Activated naive CD8-positive, alpha-beta T cell treated with anti-CD3 and anti-CD28 coated beads, Interleukin-2, amount 10 ng/mL, durations not matched to agents 7 days and 5 days (primary cell): ENCODE measurements at places on chromosomes 12 and 14. TPM values are rescaled to one million over a fixed set of nuclear protein-coding genes. Genes with fewer than 3 reads are reported as not detected.

DNA sequence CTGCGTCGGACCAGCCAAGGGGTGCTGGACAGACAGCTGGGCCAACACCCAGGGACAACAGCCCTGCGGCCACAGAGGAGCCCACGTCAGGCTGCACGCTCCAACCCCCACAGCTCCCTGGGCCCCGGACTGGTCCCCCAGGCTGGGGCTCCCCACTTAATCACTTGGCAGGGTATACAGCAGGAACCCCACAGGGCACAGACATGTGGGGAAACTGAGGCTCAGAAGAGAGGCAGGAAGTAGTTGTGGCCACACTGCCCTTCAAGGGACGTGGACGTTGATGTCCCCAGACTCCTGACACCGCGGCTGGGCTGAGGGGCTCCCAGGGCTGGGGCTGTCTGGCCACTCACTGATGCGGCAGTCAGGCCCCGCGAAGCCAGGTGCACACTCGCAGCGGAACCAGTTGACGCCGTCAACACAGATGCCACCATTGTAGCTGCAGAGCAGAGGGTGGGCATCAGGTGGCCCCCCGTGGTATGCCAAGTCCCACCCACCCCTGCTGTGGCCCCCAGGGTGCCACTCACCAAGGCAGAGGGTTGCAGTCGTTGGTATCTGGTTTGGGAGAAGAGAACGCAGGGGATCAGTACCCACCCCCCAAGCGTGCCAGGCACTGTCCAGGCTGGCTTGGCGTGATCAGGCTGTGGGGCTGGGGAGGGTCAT is 21.5 kb downstream of the JAG2 start:
- H3K36me3 ChIP-seq = no peaks in the 10 kb centered on the region
- no peaks in the 10 kb centered on the region for H3K4me1 ChIP-seq
- H3K4me3 ChIP-seq = no peak overlapping the region

GRCh38 chr12:45130881-45131281 is 80.0 kb upstream of the DBX2 start:
- H3K36me3 ChIP-seq = no peaks in the 10 kb centered on the region
- H3K4me3 ChIP-seq = no peak overlapping the region
- peaks cover 2% of the 10 kb centered on the region for H3K4me1 ChIP-seq
- H3K27me3 ChIP-seq = peaks cover 15% of the 10 kb centered on the region
- peak; percentile 39 for DNase-seq

DNA sequence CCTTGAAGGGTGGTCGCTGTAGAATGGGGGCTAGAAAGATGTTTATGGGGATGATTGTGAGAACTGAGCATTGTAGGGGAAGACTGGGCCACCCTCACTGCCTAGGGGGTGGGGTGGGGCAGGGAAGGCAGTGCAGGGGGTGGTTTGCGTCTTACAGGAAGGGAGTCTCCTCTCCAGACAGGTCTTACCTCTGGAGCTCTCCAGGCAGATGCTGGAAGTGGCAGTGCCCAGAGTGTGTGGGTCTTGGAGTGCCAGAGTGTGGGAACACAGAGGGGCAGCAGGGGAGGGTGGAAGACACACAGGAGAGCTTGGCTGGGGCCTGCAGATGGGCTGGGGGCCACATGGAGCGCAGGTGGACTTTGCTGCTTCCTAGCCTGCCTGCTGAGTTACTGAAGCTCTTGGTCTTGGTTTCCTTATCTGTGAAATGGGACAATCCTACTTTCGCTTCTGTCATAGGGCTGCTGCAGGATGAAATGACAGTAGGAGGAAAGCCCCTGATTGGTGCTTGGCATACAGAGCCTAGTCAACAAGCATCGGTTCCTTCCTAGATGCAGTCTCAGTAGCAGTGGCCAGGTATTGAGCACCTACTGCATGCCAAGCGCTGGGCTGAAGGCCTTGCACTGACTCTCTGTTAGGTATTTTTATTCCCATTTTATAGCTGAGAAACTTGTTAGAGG is 118.3 kb downstream of the SLC25A47 start:
- no peaks in the 10 kb centered on the region for H3K36me3 ChIP-seq
- peaks cover 17% of the 10 kb centered on the region for H3K4me1 ChIP-seq
- no peak overlapping the region for H3K27ac ChIP-seq
- H3K4me3 ChIP-seq = no peak overlapping the region
- no peaks in the 10 kb centered on the region for H3K27me3 ChIP-seq
- no peak for DNase-seq

GRCh38 chr12:5518584-5519365 is 86.9 kb downstream of the NTF3 start:
- H3K27me3 ChIP-seq = no peaks in the 10 kb centered on the region
- H3K4me3 ChIP-seq = no peak overlapping the region
- DNase-seq = no peak
- H3K4me1 ChIP-seq = no peaks in the 10 kb centered on the region
- H3K36me3 ChIP-seq = no peaks in the 10 kb centered on the region

DNA sequence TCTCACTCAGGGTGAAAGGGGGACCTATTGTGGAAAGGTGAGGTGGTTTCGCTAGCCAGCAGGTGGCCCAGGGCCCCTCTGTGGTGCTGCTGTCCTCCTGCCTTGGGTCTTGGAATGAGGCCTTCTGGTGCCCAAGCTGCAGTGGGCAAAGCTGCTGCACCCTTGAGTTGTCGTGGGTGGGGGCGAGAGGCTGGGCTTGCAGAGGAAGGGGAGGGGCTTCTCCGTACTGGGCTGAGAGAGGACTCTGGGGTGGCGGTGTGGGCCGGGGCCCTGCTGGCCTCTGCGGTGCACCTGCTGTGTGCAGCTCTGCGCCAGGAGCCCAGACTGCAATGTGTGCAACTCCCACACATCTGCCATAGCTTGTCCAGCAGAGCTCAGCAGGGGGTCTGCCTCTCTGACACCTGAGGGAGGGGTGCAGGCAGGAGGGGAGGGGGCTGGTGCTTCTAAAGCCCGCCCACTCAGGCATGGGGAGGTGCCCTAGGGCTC is 145.8 kb downstream of the KIF26A start:
- no peaks in the 10 kb centered on the region for H3K4me1 ChIP-seq
- no peak overlapping the region for H3K4me3 ChIP-seq
- DNase-seq = no peak
- H3K36me3 ChIP-seq = no peaks in the 10 kb centered on the region
- H3K27ac ChIP-seq = no peak overlapping the region
- H3K27me3 ChIP-seq = no peaks in the 10 kb centered on the region

- no peak for DNase-seq
- H3K36me3 ChIP-seq = no peaks in the 10 kb centered on the region
- no peaks in the 10 kb centered on the region for H3K4me1 ChIP-seq
- H3K27me3 ChIP-seq = peaks cover 4% of the 10 kb centered on the region
Observed at GRCh38 chr14:85508863-85509262, 21.1 kb upstream of the FLRT2 start.

GRCh38 chr12:28882444-28882843 is 266.6 kb upstream of the FAR2 start:
- H3K4me1 ChIP-seq = no peaks in the 10 kb centered on the region
- no peak for DNase-seq
- H3K4me3 ChIP-seq = no peak overlapping the region
- H3K36me3 ChIP-seq = peaks cover 1% of the 10 kb centered on the region
- H3K27me3 ChIP-seq = no peaks in the 10 kb centered on the region

DNA sequence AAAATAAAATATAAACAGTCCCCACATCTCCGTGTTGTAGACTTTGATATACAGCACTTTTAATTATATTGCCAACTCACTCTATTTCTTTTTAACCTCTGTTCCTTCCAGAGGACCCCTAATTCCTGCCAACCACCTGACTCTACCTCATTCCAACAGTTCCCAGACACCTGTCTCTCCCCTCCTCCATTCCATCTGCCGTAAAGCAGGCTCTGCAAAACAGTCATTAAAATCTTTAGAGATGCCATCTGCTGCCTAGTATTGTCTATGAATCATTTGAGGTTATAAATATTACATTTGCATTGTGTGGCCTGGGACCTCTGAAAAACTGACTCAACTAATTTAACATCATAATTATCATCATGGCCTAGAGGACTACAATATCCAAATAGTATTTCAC is 148.8 kb upstream of the DCN start:
- no peak for DNase-seq
- peaks cover 22% of the 10 kb centered on the region for H3K27me3 ChIP-seq
- H3K36me3 ChIP-seq = no peaks in the 10 kb centered on the region

- peaks cover 6% of the 10 kb centered on the region for H3K27me3 ChIP-seq
- no peak overlapping the region for H3K27ac ChIP-seq
- H3K4me1 ChIP-seq = peaks cover 14% of the 10 kb centered on the region
Observed at GRCh38 chr12:54227376-54227775, 38.6 kb upstream of the SMUG1 start.

DNA sequence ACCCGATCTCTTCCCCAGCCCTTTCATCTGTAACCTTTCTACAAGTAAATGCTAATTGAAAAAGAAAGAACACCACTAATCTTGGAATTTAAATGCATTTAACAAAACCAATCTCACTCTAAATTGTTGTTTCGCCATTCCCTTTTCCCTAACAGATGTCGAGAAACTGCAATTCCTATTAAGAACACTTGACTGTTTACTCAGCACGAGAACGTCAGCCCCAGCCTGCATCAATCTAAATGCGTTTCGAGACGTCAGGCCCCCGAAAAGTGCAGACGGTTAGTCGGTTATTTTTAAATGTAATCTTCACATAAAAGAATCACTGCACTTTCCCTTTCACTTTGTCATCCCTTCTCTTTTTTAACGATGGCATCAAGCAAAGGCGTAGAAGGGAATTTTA is 837.6 kb downstream of the VRK1 start:
- H3K36me3 ChIP-seq = peaks cover 5% of the 10 kb centered on the region
- peaks cover 32% of the 10 kb centered on the region for H3K4me1 ChIP-seq
- H3K27me3 ChIP-seq = peaks cover 2% of the 10 kb centered on the region
- peak overlapping the region; percentile 77 for H3K27ac ChIP-seq

GRCh38 chr14:25430808-25431207 is 380.9 kb upstream of the STXBP6 start:
- H3K4me1 ChIP-seq = no peaks in the 10 kb centered on the region
- no peaks in the 10 kb centered on the region for H3K27me3 ChIP-seq
- H3K27ac ChIP-seq = no peak overlapping the region
- no peaks in the 10 kb centered on the region for H3K36me3 ChIP-seq
- H3K4me3 ChIP-seq = no peak overlapping the region

GRCh38 chr12:102939059-102939458 is 18.4 kb upstream of the ASCL1 start:
- H3K27ac ChIP-seq = no peak overlapping the region
- no peak for DNase-seq
- H3K36me3 ChIP-seq = no peaks in the 10 kb centered on the region
- no peak overlapping the region for H3K4me3 ChIP-seq
- H3K27me3 ChIP-seq = peaks cover 12% of the 10 kb centered on the region
- no peaks in the 10 kb centered on the region for H3K4me1 ChIP-seq

The ADAM20 gene
- 0.48 TPM for total RNA-seq

The CDK17 gene
- 60.6 TPM for total RNA-seq

The RD3L gene
- total RNA-seq = not detected

The ADAM21 gene
- total RNA-seq = not detected

The DHRS4 gene
- total RNA-seq = 20.0 TPM
